RPMI8226 (cell line): ENCODE measurements at places on chromosomes 12 and 14.

DNA sequence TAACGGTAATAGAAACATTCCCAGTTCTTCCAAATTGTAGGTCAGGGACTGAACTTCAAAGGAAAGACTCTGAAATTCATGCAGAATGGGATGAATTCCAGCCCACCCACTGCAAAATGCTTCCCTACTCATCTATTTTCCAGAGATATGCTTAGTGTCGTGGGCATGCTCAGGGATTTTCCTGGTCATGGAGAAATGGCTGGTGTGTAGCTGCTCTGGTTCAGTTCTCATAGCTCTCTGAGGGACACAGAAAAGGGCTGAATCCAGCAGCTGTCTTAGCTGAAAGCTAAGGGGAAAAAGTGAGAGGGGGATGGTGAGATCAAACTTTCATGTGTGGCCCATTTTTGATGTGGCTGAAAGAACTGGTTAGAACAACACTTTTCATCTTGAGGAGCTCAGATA is 72.9 kb upstream of the KRAS start:
- peak; percentile 68 for DNase-seq

DNA sequence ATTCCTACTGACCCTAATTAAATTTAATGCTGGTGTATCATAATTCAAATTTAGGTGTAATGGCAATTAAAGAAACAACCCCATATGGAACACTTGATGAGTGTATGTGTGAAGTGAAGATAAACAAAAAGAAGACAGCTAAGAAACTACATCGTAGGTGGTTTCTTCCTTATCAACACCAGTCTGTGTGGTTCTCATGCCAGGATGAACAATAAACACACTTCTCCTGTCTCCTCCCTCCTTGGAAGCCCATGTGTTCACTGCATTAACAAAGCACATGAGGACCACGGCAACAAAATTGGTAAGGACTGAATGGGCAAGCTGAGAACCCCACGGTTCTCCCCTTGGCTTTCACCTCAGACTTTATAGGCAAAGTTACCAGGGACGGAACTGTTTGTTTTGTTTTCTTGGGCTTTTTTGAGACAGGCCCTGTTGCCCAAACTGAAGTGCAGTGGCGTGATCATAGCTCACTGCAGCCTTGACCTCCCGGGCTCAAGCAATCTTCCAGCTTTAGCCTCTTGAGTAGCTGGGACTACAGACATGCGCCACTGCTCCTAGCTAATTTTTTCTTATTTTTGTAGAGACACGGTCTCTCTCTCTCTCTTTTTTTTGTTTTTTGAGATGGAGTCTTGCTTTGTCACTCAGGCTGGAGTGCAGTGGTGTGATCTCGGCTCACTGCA is 71.0 kb downstream of the TRAFD1 start:
- DNase-seq = no peak

DNA sequence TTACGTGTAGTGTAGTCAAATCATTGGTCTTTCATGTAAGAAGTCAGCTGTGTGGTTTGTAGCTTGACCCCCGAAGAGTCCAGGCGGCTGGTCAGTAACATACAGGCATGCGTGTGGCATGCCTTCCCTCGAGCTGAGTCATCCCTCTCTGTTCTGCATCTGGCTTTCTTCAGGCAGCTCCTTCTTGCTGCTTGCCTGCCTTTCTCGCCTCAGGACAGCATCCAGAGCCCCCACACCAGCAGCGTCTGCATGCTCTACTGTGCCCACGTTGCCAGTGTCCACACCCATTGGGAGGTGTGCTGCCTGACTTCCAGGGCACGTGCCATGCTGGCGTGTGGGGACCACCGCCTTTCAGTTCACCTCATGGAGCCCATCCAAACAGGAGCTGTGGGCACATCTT is 96.8 kb downstream of the EP400 start:
- no peak for DNase-seq

- DNase-seq = no peak
Observed at GRCh38 chr14:87483271-87484260, 509.4 kb downstream of the GALC start.

- DNase-seq = no peak
Observed at GRCh38 chr12:101858361-101858760, 19.0 kb upstream of the DRAM1 start.

- DNase-seq = no peak
Observed at GRCh38 chr12:116959198-116959460, 48.4 kb downstream of the FBXW8 start.

- no peak for DNase-seq
Observed at GRCh38 chr12:98701166-98701565, 56.1 kb downstream of the APAF1 start.
